Nucleus accumbens (tissue), 56 donors: ENCODE measurements at places on chromosomes 1 and 21.

GRCh38 chr1:93708734-93709481 lies 27.3 kb upstream of the BCAR3 start:
- no peak for DNase-seq

GRCh38 chr1:180616439-180616838 lies 15.4 kb upstream of the XPR1 start:
- no peak for DNase-seq

GRCh38 chr1:177966199-177966598 lies 3.7 kb downstream of the SEC16B start:
- DNase-seq, result no peak

GRCh38 chr1:12209495-12209832 lies 20.4 kb upstream of the VPS13D start:
- DNase-seq, result no peak

- DNase-seq, result no peak
These were observed 8.1 kb upstream of the DPH2 start for GRCh38 chr1:43961692-43962091.

DNA sequence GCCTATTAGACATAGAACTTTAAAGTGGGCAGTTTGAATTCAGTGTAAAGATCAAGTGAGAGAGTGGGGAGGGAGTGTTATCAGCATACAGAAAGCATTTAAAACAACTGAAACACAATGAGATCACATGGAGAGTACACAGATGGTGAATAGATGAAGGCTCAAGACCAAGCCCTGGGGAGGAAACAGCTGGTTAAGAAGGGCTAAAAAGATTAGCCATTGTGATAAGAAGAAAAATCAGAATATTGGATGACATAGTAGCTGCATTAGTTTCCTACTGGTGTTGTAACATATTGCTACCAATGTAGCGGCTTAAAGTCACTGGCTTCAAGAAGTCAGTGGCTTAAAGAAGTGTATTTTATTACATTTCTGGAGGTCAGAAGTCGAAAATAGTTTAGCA lies 443.4 kb upstream of the RGS18 start:
- no peak for DNase-seq

DNA sequence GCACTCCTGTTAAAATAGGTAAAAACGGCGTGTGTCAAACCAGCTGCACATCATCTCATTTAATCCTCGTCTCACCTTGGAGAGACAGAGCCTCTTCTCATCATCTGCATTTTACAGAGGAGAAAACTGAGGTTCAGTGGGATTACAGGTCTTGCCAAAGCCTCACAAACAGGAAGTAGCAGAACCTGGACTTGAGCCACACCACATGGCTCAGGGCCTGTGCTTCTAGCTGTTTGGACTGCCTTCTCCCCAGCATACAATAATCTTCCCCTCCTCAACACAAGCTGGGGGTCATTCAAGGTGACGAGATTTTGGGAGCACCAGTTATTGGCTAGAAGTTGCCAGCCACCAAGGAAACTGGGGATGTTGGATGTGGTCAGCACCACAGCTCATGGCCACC lies 167.9 kb upstream of the ZC3H12A start:
- DNase-seq, result no peak
